HAP-1 (cell line): ENCODE measurements at places on chromosomes 2 and 18.
A peak's percentile ranks its signal among the peaks of the same experiment; 100 is the strongest.

DNA sequence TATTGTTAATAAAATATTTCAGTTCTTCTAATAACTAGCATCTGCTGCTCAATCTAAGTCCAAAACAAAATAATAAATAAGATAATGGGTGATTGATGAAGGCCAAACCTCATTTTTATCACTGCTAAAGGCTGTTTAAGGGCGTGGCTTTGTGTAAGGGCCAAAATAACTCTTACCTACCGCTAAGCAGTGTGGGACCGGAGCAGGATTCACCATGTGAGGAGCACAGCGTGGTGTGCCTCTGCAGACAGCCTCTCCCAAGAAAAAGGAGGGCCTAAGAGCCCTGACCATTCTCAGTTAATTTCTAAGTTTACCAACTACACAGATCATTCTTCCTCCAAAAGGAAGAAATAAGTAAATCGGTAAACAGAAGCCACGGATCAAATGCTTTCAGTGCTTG, 353.7 kb downstream of the ARL6IP6 start:
- DNase-seq = no peak

- DNase-seq = no peak
Measured at GRCh38 chr2:231357048-231357447, 38.5 kb upstream of the B3GNT7 start.

DNA sequence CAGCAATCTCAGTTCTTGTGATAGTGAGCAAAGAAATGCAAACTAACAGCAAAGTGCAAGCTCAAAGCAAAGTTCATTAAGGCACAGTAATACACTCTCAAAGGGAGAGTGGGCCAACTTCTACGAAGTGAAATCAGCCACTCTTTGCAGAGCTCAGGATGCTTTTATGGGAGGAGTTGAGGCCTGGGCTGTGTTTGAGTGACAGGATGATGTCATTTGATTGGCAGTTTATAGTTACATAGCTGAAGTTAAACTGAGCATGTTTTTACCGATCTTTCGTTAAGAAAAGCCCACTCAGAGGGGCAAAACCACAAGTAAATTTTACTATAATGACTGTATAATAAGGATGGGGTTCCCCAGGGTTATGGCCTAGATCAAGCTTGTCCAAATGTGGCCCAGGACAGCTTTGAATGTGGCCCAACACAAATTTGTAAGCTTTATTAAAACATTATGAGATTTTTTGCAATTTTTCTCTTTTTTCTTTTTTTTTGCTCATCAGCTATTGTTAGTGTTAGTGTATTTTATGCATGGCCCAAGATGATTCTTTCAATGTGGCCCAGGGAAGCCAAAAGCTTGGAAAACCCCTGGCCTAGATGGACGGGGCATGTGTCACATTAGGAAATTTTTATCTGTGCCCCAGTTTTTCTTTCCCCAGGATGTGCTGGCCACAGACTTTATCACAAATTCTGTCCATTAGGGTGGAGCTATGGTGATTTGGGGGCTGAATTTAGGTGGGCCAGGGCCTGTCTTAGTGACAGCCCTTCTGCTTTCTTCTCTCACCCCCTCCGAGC, 8.3 kb upstream of the DNAH7 start:
- DNase-seq = no peak

DNA sequence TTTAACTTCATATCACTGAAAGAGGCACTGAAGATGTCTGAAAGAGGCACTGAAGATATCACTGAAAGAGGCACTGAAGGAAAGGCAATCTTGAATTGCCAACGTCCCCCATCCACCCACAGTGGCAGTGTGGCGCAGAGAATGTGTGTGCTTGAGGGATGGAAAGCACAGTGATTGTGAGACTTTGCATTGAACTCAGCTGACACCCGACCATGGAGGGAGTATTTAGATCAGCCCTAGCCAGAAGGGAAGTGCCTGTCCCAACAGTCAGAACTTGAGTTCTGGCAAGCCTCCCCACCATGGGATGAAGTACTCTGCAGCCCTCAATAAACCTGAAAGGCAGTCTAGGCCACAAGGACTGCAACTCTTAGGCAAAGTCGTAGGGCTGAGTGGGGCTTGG, 33.8 kb downstream of the MAP4K3 start:
- DNase-seq = no peak

- DNase-seq = no peak
Measured at GRCh38 chr2:143584936-143585335, 455.7 kb downstream of the ARHGAP15 start.

DNA sequence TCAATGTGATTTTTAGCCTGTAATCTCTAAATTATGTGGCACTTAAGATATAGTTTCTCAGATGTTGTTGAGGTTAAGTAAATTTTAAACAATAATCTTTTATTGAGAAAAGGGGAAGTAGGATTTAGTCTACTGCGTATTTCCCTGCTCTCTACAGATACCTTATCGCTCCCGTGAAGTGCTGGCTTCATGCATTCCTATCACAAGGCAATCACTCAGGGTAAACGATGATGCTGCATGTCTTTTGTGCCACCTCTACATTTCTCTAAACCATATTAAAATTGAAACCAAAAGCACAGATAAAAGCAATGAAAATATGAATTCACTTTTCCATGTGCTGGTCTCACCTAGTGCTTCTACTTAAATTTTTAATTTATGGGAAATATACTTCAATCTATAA, 14.4 kb upstream of the RPE start:
- DNase-seq = no peak

GRCh38 chr2:75462206-75462605, 98.5 kb downstream of the EVA1A start:
- no peak for DNase-seq

- no peak for DNase-seq
Measured at GRCh38 chr2:111221701-111222100, 101.0 kb downstream of the BCL2L11 start.

- peak; percentile 53 for DNase-seq
Measured at GRCh38 chr2:8684540-8684877, 2.7 kb downstream of the ID2 start.

GRCh38 chr18:79478484-79479115, 82.9 kb downstream of the NFATC1 start:
- DNase-seq = no peak

DNA sequence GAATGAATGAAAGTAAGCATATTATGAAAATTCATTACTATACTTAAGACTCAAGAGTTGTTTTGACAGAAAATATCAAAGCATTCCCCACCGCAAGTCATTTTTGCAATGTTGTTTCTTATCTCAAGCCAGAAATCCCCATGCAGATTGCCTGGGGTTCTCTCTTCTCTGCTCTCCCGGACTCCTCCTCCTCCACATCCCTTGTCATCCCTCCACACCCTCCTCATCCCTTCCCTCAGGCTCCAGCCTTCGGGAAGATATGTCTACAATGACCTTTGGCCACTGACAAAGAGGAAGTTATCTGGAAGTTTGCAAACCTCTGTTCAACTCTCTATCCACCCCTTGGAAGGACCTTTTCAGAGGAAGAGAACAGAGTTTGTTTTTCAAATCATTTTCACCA, 11.9 kb downstream of the TFCP2L1 start:
- no peak for DNase-seq

DNA sequence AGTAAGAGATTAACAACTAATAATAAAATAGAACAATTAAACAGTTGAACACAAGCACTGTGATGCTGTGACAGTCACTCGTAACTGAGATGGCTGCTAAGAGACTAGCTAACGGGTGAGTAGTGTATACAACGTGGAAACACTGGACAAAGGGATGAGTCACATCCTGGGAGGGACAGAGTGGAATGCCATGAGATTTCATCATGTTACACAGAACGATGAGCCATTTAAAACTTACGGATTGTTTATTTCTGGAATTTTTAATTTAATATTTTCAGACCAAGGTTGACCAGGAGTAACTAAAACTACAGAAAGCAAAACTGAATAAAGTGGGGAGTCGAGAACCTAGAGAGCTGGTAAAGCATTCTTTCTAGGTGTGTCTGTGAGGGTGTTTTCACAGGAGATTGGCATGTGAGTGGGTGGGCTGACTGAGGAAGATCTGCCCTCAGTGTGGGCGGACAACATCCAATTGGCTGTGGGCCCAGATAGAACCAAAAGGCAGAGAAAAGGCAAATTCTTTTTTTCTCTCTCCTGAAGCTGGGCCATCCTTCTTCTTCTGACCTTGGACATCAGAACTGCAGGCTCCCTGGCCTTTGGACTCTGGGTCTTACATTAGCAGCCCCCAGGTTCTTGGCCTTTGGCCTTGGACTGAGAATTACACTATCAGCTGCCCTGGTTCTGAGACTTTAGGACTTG, 14.6 kb downstream of the TMSB10 start:
- no peak for DNase-seq

DNA sequence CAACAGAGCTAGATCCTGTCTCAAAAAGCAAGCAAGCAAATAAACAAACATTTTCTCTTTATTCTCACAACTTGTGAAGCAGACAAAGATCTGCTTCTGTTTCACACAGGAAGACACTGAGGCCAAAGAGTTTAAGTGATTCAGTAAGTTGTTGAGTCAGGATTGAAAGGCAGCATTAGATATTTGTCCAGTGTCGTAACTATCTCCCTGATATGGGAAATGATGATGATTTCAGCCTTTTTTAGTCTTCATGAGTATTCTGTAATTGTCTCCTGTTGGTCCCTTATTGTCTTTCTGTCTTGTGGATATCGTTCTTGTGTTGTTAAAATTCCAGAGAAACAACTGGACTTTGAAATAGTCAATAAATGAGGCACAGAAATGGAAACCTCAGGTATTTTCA, 59.6 kb downstream of the GATA6 start:
- DNase-seq = no peak

GRCh38 chr2:84881581-84882413, 913 bp upstream of the TRABD2A start:
- DNase-seq = peak; percentile 88

- peak; percentile 45 for DNase-seq
Measured at GRCh38 chr2:9206991-9207640, 504 bp downstream of the ASAP2 start.

DNA sequence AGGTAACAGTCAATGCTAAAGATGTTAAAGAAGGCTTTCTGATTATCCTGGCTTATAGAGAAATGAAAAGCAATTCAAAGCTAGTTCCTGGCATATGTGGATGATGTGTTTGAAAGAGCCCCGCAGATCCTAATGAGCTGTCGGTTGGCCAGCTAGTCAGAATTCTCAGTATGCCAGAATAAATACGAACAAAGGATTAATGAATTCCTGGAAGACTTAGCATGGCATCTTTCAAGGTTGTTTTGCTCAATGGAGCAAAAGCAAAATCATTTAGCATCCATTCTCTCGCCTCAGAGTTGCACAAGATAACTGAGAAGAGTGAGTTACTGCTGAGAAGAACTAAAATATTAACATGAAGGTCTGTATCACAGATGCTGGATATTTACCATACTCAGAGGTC, 307.6 kb downstream of the RIT2 start:
- no peak for DNase-seq

GRCh38 chr18:75977081-75977480, 518.0 kb downstream of the ZNF516 start:
- no peak for DNase-seq

DNA sequence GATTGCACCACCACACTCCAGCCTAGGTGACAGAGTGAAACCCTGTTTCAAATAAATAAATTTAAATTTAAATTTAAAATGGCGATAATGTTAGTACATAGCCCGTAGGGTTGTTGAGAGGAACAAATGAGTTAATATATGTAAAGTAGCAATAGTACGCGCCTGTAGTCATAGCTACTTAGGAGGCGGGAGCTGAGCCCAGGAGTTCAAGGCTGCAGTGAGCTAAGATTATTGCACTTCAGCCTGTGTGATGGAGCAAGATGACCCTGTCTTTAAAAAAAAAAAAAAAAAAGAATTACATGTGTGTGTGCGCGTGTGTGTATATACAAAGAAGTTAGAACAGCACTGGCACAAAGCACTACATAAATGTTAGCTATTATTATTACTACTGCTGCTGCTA, 117.4 kb upstream of the ARL5A start:
- DNase-seq = no peak

GRCh38 chr18:63559567-63560491, 17.7 kb downstream of the SERPINB12 start:
- no peak for DNase-seq

- DNase-seq = no peak
Measured at GRCh38 chr18:419541-420175, 80.8 kb downstream of the COLEC12 start.

DNA sequence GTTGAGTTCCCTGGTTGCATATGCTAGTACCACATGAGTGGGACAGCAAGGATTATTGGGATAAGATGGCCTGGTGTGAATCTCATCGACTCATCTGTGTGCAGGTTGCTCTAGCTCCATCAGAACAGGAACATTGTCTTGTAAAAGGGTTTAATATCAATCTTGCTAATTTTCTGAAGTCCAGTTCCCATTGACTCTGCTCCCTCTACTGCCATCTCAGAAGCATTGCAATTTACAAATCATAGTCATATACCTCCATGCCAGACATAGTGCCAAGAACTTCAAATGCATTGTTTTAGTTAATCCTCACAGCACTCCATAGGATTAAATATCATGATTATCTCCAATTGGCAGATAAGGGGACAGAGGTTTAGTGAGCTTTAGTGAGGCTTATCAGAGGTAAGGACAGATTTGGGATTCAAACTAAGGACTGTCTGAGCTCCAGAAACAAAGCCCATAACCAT, 4.8 kb upstream of the STAT4 start:
- no peak for DNase-seq

DNA sequence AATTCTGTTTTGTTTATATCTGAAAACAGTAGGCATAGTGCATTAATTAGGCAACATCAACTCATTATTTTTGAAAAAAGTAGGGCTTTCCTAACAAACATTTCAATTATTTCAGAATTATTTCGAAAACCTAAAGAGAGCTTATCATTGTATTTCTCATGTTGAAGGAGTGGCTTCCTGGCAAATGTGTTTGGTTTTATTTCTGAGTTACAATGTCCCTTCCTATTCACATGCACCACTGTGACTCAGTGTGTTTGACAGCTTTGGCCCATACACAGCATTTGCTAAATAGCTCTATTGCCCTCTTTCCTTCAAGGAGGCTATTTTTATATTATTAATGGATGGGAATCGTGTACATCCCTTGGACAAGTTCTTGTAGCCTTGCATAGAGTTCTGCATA, 205.9 kb downstream of the PTGR3 start:
- DNase-seq = no peak

DNA sequence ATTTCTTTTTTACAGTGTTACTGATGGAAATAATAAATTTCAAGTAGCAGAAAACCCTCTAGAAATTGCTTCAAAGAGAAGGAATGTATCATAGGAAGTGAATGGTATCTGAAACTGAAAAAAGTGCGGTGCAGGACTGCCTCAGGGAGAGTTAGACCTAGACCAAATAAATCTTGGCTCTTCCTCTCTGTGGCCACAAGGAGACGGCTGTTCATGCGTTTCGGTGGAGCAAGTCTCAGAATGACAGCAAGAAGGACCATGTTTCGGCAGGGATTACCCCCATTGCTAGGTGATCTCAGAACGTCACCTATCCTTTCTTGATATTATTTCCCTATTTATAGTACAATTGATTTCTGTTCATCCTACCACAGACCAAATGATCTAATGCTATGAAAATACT, 522.3 kb downstream of the SOX11 start:
- DNase-seq = no peak

DNA sequence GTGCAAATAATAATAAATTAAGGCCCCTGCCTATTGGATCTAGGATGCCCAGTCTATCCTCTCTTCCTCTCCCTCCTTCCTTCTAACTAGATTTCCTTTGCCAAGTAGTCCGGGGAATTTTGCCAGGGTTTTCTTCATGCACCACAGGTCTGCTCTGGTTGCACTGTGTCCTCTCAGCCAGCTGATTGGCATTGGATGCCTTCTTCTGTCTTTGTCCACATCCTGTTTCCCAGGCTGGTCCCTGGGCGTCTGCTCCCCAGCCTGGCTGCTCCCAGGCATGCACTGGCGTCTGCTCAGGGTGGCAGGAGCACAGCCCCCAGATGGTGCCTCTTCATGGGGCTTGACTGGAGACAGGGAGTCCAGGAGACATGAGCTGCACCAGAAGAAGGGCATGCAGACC, 66.4 kb downstream of the GALR1 start:
- no peak for DNase-seq

GRCh38 chr18:76402026-76402990, 92.7 kb downstream of the ZNF516 start:
- no peak for DNase-seq
